D721Med (cell line): ENCODE measurements at places on chromosomes 13 and 19.

- DNase-seq, result no peak
Measured at GRCh38 chr19:47100290-47100689, 13.3 kb downstream of the ZC3H4 start.

GRCh38 chr13:79745081-79745480, 264.1 kb downstream of the NDFIP2 start:
- no peak for DNase-seq

- DNase-seq, result no peak
Measured at GRCh38 chr13:27304099-27304498, 33.5 kb downstream of the RASL11A start.

DNA sequence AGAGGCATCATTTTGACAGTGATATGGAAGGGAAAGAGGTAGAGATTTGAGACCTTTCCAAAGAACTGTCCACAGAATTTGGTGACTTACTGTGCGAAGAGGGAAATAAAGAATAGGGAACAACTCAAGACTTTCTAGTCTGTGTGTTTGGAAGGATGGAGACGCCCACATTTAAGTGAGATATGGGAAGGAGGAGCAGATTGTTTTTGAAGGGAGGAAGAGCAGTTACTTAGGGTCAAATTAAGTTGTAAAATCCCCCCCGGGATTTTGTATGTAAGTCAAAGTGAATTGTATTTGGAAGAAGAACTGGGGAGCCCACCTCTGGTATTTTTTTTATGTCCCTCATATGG, 1.2 kb downstream of the USPL1 start:
- no peak for DNase-seq

- DNase-seq, result no peak
Measured at GRCh38 chr13:77465603-77466195, 69.8 kb upstream of the SCEL start.

GRCh38 chr19:29867984-29868383, 56.2 kb downstream of the CCNE1 start:
- no peak for DNase-seq

DNA sequence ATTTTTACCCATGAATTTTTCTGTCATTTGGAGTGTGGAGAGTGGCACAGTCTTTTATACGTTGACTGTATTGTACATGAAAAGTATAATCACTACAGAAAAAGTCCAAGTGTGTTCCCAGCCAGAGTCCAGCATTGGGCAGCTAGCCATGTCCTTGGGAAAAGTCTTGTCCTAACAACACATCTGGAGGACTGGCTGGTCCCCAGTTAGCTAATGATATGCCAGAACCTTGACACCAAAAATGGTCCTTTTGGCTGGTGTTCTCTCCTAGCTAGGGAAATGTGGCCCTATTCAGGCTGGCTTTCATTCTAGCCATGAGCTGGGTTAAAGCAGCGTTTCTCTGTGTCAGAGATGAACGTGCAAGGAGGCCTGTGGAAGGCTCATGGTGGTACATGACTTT, 98.9 kb downstream of the ESD start:
- DNase-seq, result no peak

DNA sequence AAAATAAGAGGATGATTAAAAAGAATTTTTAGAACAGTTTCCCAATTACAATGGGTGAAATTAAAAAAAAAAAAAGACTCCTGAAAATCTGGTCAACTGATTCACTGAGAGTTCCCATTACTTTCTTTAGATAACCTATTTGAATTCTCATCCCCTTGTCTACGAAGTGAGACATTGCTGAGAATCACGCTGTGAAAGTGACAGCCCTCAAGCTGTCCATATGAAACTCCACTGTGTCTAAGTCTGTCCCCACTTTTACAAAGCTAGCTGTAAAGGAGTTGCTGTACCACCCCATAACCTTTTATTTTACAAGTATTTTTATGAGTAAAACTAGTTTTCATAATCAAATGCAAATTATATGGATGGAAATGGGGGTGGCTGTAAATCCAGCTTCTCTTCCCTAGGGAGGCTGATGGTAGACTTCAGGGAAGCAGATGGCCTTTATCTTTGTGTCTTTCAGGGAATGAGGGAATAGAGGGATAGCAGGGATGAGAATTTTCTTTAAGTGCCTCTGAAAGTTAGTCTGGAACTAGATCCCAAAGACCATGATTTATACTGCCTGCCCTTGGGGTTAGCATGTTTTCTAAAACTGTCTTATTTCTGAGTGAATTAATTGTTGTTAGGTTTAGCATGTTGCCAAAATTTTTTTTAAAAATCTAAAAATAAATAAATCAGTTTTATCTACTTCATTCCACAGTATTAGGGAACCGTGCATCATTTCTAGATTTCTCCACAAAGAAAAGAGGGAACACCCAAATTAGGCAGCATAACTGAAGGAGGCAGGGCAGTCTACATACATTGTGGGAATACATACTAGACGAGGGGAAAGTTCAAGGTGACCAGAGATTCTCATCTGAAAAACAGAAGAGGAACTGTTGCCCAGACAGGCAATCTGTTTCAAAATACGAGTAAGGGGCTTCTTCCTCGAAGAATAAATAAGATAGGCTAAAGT, 1219.1 kb downstream of the UQCRFS1 start:
- DNase-seq, result no peak

- no peak for DNase-seq
Measured at GRCh38 chr13:29752175-29752574, 98.2 kb downstream of the UBL3 start.

DNA sequence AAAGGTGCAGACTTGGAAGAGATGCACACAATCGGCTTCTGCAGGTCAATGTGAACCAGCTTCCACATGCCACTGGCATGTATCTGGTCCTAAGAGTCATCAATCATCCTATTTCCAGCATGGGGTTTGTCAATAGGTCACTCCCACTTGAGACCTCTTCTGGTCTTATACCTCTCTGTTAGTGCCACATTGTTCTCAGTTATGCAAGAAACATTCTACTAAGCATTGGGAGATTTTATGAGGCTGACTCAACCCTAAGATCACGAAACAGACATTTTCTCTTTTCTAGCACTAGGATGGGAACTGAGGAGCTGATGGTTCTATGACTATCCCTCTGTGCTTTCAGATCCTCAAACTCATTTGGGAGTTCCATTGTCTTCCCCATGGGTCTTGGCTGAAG, 581.5 kb upstream of the KLF12 start:
- no peak for DNase-seq

DNA sequence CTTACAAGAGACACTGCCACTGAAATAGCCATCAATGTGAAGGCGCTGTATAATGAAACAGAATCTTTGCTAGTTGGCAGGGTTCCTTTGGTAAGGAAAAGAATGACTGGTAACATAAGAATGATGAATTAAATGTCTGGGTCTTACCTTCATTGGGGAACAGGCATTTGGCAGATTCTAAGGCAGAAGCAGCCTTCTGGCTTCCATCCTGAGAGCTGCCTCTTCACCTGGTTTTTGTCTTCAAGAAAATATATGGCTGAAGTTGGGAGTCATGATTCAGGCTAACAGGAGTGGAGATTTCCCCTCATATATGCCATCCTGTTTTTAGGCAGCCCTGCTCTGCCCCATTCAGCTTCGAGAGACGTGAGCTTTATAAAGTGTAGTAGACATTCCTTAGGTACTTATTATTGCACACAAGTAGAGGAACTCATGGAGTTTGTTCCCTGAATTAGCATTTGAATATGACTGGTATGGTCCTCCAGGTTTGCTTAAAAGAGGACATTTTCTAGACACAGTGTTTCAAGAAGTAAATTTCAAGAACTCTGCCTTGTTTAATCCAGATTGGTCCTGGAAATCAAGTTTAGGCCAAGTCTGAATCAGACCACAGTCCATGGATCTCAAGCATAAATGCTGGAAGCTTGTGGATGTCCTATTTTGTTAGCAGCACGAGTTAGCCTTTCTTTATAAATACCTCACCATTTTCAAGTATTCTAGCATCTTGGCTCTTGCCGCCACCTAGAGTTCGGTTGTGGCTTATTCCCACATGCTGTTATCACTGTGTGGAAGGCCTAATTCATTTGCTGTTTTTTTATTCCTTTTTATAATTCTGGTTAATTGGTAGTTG, 56.2 kb upstream of the AKAP11 start:
- no peak for DNase-seq

GRCh38 chr13:98242403-98242802, 65.3 kb upstream of the RNF113B start:
- no peak for DNase-seq

DNA sequence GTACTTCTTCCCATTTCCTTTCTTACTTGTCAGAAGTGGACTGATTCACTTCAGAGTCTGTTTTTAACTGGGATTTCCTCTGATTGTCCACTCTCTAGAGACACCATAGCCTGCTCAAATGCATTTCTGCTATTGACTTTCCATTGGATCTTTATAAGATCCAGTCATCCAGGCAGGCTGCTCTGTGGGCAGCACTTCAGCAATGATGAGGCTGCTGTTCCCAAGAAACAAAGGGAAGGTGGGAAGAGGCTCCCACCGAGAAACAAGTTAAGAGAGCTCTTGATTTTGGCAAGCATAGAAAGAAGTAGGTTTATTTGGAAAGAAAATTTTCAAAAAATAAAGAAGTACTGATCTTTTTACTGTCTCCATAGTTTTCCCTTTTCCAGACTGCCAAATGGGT, 125.8 kb upstream of the STARD13 start:
- DNase-seq, result no peak

DNA sequence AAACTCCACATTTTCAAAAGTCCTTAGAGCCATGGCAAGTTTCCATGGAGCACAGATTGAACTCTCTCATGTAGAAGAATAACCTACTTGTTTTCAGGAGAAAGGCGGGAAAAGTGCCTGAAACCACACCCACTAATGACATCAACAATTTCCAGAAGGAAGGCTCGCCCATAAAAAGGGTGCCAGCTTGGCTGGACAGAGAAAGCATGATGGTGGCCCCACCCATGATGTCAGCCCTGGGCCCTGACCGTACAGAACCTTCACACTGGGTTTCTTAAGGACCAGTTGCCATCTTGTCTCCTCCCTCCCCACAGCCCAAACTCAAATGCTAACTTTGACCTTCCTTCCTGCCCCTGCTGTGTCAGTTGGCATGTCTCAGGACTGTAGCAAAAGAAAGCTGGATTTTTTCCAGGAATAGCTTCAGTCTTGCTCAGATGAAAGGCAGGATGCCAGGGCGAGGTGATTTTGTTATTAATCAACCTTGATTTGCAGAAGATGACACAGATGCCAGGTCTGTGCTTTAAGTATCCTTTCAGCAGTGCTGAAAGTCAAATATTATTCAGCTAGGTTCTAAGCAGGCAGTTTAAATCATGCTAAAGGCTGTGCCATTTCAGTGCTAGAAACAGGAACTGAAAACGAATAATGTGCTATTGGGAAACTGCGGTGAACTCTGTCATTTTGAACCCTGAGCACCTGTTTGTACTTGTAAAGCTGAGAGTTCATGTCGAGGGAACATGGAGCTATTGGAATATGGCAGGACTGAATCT, 89.5 kb upstream of the RFC3 start:
- no peak for DNase-seq

GRCh38 chr19:48190288-48190884, 19.9 kb downstream of the ZSWIM9 start:
- DNase-seq, result no peak

- DNase-seq, result no peak
Measured at GRCh38 chr13:40270726-40271125, 395.7 kb downstream of the FOXO1 start.

DNA sequence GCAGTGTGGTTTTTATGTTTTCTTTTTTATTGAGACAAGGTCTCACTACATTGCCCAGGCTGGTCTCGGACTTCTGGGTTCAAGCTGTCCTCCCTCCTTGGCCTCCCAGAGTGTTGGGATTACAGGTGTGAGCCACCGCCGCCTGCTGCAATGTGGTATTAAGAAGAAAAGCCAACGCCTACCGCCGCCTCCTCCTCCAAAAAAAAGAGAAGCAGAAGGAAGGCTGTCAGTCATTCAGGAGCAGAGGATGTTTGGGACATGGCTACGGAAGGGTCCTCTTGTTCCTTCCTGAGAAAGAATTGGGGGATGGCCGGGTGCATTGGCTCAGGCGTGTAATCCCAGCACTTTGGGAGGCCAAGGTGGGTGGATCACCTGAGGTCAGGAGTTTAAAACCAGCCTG, 1.2 kb downstream of the PPP1R37 start:
- DNase-seq, result no peak

GRCh38 chr13:31919971-31920726, 111.4 kb upstream of the FRY start:
- DNase-seq, result no peak

DNA sequence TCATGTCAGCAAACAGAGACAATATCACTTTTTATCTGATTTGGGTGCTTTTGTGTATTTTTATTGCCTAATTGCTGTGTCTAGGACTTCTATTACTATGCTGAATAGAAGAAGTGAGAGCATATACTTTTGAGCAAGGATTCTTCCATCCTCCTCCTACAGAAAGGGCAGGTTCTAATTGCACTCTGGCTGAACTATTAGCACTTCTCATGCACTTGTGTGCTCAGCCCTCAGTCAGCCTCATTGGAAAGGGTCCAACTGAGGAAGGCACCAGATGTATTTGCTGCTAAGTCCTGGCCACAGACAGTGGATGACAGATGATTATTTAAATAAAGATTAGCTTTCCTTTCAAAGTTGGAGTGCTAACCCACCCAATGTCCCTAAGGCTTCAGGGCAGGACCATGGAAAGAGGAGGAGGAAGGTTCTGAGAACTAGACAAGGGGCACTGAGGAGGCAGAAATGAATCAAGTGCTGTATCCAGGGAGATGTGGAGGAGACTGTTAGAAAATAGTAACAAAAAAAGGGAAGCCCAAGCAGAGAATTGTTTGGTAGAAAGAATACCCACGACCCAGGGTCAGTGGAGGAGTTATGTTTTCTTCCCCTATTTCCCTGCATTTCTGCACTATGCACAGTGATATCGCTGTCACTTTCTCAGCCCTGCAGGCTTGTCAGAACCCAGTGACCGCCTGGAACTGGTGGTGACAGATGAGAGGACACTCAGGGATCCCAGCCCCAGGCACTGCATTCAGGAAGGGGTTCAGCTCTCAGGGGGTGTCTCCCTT, 8.0 kb downstream of the LILRB4 start:
- no peak for DNase-seq

- DNase-seq, result no peak
Measured at GRCh38 chr13:41492432-41493260, 35.3 kb downstream of the RGCC start.

GRCh38 chr13:98506728-98507230, 70.1 kb downstream of the STK24 start:
- no peak for DNase-seq

DNA sequence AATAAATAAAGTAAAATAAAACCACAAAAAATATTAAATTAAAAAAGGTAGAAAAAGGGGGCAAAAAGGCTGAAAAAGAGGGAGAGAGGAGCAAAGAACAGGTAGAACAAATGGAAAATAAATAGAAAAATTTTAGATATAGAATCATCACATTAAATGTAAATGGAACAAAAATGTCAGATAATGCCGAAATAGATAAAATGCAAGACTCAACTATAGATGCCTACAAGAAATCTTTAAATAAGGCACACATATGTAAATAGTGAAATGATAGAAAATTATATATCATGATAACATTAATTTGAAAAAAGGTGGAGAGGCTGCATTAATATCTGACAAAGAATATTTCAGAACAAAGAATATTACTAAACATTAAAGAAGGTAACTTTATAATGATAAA, 477.1 kb upstream of the SPRY2 start:
- DNase-seq, result no peak

GRCh38 chr13:94344126-94344818, 135.2 kb downstream of the DCT start:
- no peak for DNase-seq
